ENCODE measurements at places on chromosomes 7 and 10.

DNA sequence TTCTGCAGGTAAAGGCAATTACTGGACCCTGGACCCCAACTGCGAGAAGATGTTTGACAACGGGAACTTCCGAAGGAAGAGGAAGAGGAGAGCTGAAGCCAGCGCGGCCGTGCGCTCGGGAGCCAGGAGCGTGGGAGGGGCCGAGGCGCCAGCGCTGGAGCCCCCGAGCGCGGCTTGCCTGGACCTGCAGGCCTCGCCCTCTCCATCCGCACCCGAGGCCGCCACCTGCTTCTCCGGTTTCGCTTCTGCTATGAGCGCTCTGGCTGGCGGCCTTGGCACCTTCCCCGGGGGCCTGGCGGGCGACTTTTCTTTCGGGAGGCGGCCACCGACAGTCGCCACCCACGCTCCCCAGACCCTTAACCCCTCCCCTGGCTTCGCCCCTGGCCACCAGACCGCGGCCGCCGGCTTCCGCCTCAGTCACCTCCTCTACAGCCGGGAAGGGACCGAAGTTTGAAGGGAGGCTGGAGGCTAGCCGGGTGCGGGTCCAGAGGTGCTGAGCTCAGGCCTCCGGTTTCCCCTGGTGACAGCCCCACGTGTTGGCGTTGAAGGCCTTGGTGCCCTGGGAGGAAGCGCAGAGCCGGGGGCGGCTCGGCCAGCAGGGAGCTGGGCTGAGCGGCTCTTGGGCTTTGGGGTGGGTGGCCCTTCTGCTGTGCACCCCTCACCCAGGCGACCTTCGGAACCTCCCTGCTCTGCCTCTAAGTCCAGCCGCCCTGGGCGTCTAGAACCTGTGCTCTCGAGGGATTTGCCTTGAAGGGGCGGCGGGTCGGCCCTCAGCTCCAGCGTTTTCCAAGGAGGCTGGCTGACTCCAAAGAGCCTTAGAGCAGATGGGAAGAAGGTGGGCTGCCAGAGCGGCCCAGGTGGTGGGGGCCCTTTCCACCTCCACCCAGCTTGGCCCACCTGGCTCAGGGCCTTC, 1.8 kb downstream of the FOXI2 start:
- no peak for DNase-seq

DNA sequence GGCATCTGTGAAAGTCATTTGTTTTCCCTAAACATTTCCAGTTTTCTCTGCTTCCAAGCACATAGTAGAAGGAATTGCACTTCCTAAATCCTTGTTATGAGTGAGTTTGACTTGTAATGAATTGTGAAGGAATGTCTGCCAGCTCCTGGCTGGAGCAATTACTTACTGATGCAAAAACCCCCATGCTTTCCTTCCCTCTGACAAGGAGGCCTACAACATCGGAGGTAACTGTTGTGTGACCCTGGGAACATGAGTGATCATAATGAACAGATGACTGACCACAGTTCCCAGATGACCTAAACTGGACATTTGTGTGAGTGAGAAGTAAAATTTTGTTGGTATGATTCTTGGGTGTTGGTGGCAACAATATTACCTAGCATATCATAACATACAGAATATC, 21.4 kb upstream of the CPVL start:
- DNase-seq: no peak

DNA sequence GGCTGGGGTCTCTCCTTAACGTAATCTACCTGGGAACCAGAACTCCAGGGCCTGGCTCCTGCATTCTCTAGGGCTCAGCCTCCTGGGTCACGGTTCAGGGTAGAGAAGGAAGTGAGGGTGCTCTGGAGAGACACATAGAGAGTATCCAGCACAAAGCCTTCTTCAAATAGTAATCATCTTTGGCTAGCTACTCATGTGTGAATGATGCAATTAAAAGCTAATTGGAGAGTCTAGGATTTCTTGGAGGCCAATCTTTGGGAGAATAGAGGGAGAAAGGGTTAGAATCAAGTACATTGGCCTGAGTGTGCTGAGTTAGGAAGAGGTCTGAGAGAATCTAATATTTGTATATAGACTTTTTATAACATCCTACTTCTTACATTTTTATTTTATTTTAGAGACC, 24.0 kb upstream of the MALRD1 start:
- DNase-seq: no peak

DNA sequence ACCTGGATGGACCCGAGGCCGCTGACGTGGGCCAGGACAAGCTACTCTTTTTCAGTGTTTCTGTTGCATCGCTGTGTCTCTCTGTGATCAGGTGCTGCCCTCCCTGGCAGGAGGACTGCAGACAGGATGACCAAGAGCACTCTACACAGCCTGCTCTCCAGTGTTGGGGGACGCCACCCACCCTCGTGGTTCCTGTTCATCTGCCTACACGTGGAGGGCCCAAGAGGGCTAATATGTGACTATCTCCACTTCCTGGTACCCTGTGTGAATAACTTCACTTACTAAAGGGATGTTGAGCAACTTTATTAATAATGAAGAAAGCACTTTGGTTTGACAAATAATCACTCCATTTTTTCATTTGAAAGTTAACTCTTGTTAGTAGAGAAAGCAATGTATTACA, 101.3 kb downstream of the EGFR start:
- DNase-seq: no peak

DNA sequence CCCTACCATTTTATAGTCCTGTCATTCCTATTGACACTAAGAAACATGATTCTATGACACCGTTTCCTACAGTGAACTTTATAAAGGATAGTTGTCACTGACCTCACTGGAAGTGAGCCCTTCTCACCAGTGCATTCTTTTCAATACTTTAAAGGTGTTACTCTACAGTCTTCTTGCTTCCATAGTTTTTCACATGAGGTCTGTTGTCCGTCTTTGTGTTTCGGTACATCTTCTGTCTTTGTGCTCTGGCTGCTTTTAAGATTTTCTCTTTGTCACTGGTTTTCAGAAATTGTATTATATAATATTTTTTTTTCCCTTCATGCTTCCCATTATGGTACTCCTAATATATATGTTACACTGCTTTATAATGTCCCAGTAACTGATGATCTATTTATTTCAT, 174.2 kb downstream of the KIF20B start:
- no peak for DNase-seq

- DNase-seq: no peak
These were observed 252.5 kb downstream of the PTEN start for GRCh38 chr10:88115968-88116367.

GRCh38 chr7:138934367-138934766, 46.8 kb downstream of the KIAA1549 start:
- no peak for DNase-seq

GRCh38 chr7:50069613-50070012, 23.4 kb downstream of the ZPBP start:
- DNase-seq: no peak

- no peak for DNase-seq
These were observed 113.4 kb upstream of the AHR start for GRCh38 chr7:17184805-17185689.

DNA sequence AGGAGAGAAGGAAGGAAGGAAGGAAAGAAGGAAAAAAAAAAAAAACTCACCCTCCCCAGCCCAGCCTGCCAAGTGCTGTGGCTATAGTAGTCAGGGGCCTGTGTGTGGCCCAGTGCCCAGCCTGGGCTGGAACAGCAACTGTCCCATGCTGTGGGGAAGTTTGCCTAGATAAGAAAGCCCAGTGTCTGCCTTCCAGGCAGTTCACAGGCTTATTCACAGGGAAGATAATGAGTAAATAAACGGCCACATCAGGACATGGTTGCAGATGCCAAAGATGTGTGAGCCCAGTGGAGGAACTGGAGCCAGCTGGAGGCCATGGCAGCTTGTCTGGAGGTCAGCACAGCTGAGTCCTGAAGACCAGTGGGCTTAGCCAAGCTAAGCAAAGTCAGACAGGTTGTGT, 132.4 kb upstream of the FOXK1 start:
- no peak for DNase-seq

DNA sequence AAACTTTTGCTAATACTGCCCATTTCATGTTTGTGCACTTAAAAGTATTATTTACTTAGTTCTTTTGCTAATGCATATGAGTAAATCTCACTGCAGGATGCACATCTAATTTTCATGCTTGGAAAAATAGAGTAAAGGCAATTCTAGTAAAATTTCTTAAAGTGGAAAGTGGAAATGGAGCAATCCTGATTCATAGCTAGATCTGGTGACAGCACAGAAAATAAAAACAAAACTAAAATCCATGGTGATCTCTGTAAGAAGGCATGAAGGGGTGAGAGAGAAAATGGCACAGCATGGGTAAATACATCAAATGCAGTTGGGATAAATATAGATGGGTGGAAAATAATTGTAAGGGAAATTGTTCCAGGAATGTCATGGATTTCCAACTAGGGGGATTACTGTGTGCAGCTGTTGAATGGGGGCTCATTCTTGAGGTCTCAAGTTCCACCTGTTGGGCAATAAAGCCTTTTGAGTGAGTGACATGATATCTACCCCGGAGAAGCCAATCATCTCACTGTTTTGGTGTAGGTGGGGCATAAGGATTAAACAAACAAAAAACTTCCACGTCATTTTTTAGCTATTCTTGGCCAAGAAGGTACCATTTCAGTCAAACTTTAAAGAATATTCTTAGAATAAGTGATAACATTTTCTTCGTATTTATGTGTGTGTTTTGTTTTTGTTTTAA, 1.7 kb upstream of the MCU start:
- no peak for DNase-seq

DNA sequence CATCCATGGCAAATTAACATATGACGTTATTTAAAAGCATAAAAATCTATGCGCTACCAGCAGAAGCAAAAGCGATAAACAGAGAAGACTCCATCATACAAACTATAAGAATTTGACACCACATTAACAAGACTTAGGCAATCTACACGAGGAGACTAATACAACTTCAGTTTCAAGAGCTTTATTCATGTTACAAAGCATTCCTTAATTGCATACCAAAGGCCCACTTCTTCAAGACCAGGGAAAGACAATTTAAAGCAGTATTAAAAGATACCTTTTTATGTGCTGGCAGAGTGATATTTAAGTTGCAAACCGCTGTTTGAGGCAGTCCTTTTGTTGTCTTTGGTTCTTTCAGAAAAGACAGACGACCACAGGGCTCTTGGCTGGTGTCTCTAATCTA, 176.0 kb upstream of the CCDC6 start:
- no peak for DNase-seq

DNA sequence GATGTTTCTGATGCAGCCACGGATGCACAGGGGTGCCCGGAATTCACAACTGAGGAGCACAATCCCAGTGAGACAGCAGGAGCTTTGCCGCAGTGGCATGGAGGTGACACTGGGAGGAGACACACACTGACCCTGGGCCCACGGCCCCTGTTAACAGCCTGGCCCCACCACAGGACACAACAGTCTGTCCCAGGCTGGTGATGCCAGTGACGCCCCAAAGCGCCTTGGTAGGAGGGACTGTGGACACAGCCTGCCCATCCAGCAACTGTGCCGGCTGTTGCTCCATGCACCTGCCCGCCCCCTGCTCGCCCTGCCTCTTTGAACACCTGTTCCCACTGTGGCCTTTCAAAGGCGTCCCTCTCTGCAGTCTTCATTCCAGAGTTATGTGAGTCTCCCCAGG, 49.8 kb downstream of the KLF6 start:
- no peak for DNase-seq

- DNase-seq: no peak
These were observed 76.5 kb downstream of the JAZF1 start for GRCh38 chr7:28104041-28104541.

GRCh38 chr10:23200997-23201652, 9.0 kb downstream of the PTF1A start:
- DNase-seq: no peak

GRCh38 chr10:125868372-125868975, 12.6 kb downstream of the DHX32 start:
- no peak for DNase-seq

DNA sequence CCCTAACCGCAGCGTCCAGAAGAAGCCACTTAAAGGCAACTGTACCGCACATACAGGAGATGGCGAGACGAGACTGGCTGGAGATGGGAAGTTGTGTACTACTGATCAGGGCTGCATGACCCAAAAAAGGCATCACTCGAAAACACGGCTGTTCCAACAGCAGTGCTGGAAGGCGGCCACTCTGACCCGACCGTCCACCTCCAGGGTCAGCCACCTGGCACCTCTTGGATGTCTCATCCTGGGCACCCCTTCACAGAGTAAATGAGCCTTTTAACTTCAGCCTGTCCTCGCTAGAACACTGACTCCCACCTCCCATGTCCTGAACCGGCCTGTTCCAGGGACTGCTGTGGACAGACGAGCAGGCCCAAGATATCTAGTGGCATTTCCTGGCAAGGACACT, 180.7 kb downstream of the DIP2C start:
- no peak for DNase-seq

DNA sequence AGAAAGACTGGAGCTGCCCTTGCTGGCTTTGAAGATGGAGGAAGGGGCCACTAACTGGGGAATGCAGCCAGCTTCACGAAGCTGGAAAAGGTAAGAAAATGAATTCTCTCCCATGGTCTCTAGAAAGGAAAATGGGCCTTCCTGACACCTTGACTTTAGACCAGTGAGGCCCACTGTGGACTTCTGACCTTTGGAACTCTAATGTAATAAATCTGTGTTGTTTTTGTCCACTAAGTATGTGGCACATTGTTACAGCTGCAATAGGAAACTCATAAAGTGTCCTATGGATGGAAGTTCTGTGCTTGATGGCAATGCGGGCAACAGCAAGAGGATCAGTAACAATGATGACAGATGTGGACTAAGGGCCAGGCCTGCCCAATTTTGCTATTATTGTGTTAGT, 20.9 kb downstream of the DNAJB9 start:
- no peak for DNase-seq

All from activated naive CD4-positive, alpha-beta T cell (primary cell).